D341Med (cell line): ENCODE measurements at places on chromosomes 7 and 10.

DNA sequence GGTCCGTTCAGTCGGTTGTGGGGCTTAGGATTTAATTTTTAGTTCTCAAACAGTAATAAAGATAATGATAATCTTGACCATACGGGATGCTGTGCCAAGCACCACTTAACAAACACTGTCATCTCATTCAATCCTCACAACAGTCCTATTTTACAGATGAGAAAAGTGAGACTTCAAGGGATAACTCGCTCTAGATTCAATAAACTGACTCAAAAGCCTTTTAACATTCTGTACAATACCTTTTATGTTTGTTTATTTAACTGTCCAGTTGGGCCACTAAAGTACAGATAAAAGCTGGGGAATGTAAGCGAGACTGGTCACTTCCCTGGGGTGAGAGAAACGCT, 437 bp upstream of the CFAP69 start:
- no peak for DNase-seq

- DNase-seq: no peak
Observed at GRCh38 chr10:88131511-88132139, 268.2 kb downstream of the PTEN start.

DNA sequence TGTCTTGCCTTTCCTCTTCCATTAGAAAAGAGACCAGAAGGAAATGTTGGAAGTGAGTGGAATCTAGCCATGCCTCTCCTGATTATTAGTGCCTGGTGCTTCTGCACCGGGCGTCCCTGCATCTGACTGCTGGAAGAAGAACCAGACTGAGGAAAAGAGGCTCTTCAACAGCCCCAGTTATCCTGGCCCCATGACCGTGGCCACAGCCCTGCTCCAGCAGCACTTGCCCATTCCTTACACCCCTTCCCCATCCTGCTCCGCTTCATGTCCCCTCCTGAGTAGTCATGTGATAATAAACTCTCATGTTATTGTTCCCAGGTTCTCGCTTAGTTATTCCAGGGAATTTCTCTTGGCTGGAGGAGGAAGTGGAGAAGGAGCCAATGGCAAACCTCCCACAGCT, 4.2 kb downstream of the TMEM176A start:
- no peak for DNase-seq

- DNase-seq: peak; percentile 41
Observed at GRCh38 chr7:123682690-123683089, 27.0 kb downstream of the LMOD2 start.

DNA sequence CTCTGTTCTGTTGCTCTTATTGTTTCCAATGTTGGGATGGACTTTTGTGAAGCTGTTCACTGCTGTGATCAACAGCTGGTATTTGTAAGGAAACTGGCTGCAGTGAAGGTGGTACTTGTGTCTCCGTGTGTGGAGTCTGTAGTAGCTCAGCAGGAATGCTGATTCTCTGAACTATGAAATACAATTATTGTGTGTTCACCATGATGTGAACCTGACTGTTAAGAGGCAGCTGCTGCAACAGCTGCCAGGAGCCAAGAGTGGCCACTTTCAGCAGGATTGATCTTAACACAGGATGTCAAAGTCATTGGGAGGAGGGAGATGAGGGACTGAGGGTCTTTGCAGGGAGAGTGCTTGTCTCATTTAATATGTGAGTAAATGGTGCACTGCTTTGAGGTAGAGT, 13.9 kb downstream of the VSTM2A start:
- no peak for DNase-seq

DNA sequence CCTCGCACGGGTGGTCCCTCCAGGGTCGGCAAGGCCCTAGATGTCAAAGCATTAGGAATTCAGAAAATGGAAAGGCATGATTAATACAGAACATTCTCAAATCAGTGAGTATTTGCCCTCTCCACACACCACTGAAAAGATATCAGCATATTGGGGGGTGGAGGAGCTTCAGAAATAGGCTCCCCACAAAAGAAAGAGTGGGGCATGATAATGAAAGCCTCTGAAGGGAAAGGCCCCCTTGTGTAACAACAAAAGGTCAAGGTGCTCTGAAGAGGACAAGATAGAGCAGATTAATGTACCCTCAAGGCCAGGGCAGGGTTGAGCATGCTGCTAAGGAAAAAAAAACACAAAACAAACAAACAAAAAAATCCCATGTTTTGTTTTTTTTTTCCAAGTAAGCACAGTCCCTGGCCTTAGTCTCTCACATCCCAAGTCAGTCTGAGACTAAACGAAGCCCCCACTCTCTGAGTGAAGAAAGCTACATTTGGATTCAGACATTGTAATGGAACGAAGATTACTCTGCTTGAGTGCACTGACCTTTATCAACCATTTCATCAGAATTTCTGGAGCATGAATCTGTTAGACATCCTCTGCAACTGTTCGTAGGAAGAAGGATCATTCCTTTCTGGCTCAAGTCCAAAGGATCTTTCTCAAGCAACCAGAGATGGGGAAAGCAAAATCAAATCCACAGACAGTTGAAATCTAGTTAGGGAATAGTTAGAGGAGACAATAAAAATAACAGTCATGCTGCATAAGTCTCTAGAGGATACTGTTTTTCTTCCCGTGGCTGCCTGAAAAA, 27.4 kb upstream of the DGKI start:
- no peak for DNase-seq

DNA sequence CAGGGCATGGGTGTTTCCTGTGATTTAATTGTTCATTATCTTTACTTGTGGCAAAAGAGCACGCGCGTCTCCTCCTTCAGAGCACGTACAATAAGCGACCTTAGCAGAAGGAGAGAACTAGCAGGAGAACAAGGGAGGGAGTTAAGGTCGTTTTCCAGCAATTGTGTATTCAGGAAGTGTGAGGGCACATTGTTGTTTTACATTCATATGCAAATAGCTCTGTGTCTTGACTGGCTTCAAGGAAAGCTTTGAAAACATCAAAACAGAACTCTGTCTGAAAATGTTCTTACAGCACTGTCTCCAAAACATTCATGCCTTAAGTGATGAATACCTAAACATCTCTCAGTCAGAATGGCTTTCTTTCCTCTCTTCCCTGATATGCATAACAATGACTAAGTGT, 499.1 kb downstream of the ACTR3B start:
- DNase-seq: no peak

- no peak for DNase-seq
Observed at GRCh38 chr7:55557666-55558188, 14.6 kb downstream of the VOPP1 start.

- no peak for DNase-seq
Observed at GRCh38 chr7:159115601-159116501, 28.8 kb downstream of the VIPR2 start.

GRCh38 chr10:13528875-13529713, at the start of gene BEND7:
BEND7 (minus strand) TSS chr10:13529014; CDS start chr10:13528533, 481 bp downstream.
- DNase-seq: peak; percentile 93

GRCh38 chr10:95518455-95519452, 42.4 kb downstream of the SORBS1 start:
- DNase-seq: no peak

DNA sequence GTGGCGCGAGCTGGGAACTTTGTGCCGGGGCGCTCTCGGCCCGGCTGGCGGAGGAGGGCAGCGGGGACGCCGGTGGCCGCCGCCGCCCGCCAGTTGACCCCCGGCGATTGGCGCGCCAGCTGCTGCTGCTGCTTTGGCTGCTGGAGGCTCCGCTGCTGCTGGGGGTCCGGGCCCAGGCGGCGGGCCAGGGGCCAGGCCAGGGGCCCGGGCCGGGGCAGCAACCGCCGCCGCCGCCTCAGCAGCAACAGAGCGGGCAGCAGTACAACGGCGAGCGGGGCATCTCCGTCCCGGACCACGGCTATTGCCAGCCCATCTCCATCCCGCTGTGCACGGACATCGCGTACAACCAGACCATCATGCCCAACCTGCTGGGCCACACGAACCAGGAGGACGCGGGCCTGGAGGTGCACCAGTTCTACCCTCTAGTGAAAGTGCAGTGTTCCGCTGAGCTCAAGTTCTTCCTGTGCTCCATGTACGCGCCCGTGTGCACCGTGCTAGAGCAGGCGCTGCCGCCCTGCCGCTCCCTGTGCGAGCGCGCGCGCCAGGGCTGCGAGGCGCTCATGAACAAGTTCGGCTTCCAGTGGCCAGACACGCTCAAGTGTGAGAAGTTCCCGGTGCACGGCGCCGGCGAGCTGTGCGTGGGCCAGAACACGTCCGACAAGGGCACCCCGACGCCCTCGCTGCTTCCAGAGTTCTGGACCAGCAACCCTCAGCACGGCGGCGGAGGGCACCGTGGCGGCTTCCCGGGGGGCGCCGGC, 870 bp downstream of the FZD1 start:
- peak; percentile 76 for DNase-seq

DNA sequence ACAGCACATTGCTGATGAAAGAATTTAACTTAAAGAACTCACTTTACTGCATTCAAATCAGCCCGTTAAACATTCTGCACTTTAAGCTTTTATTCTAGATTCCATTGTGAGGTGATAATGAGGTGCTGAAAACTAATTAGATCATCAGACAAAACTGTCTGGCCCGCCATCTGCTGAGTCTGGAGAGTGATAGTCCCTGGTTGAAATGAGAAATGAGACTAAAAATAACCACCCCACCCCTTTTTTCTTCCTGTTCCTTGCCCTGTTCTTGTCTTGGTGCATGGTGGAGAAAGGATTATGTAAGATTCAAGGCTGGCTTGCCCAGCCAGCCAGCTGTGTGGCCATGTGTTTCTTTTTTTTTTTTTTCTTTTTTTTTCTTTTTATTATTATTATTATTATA, 277.0 kb upstream of the COBL start:
- DNase-seq: peak; percentile 79

GRCh38 chr7:70857793-70858545, 274.0 kb upstream of the GALNT17 start:
- DNase-seq: no peak

DNA sequence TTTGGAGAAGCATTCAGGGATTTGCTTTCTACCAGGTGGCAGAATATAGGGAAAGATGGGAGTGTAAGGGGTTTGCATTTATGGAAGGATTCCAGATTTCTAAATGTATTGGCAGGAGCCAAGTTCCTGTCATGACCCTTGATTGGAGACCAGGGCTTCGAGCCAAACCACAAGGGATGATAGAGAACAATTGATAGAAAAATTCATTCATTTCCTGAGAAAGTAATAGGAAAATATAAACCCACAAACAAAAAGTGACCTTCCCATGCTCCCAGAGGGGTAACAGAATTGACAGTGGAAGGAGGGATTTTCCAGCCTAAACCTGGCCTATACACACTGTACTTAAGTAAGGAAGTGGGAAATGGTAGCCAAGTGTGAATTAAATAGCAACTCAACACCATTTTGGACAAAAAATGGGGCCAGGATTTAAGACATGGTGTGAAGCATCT, 22.4 kb upstream of the IFIT2 start:
- DNase-seq: no peak

DNA sequence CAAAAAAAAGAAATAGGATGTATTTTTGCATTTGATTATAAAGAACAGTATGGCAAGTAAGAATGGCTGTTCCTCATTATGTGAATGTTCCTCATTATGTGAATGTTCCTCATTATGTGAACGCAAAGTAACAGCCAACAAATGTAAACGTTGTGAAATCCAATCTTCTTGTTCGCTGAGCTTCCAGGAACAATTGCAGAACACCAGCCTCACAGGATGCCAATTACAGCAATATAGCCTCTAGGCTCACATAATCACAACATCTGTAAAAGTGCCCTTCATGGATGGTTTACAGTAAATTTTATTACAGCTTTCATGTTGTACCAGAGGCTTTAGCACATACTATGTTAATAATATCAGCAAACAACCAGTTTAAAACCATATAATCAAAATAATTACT, 71.6 kb downstream of the THSD7A start:
- DNase-seq: no peak

- no peak for DNase-seq
Observed at GRCh38 chr7:6071406-6071805, 40.2 kb downstream of the ANKRD61 start.

- DNase-seq: no peak
Observed at GRCh38 chr7:1917221-1918062, 247.4 kb downstream of the ELFN1 start.

GRCh38 chr10:62115842-62116241, 152.8 kb downstream of the RTKN2 start:
- no peak for DNase-seq

DNA sequence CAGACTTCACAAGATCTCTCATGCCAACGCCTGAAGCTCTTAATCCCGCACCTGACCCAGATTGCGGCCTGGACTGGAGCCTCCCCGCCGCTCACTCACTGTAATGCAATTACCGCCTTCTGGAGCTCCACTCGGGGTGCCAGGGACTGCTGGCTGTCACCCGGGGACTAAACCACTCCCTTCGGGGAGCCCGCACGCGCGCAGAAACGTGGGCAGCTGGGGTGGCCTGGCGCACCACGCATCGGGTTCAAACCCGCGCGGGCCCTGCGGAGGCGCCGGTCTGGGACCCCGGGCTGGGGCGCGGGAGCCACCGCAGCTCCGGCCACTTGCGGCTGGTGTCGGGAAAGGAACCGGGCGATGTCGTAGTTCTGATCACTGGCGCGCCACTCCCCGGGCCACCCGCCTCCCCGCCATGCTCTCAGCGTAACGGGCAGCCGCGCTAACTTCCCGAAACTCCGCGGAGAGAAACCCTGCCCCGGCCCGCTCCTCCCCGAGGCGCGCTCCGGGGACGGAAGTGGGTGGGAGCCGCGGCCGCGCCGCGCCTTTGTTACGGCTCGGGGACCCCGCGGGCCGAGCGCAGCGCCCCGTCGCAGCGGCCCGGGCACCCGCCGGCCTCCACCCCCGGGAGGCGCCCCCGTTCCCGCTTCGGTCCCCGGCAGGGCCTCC, 100.3 kb upstream of the SVIL start:
- DNase-seq: no peak

- no peak for DNase-seq
Observed at GRCh38 chr7:156236181-156236889, 404.2 kb upstream of the RNF32 start.

DNA sequence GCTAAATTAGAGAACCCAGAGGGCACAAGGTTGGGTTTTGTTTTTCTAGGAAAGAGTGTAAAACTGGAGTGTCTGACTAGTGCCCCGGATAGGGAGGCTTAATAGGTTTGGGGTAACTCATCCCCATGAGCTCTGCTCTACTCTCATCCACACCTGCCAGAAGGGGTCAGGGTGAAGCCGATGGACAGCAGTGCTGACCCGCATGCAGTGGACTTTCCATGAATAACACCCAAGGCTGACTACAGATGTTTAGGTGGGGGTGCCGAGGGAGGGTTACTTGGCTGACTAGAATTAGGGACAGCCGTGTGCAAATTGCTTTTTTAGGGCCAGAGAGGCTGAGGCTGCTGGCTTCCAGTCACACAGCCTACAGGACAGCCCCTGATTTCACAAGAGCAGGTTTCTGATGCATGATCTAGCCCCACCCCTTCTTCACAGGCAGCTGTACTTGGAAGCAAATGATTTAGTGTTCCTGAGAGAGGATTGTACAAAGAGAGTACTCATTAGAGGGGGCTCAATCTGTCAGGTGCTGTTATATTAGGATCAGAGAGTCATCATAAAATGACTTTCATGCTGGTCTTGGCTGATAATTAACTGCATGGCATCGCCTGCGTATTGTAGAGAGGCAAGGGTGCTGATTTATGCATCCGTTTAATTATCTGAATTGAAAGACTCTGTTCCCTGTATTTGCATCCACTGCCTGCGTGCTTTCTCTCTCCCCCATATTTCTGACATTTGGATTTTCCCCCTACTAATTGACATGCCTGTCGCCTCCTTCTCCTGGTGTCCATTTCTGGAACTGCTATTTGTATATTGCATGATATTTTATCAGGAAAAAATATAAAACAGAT, 9.5 kb downstream of the INHBA start:
- no peak for DNase-seq

GRCh38 chr7:44982535-44982923, 3.7 kb upstream of the MYO1G start:
- no peak for DNase-seq

- no peak for DNase-seq
Observed at GRCh38 chr7:121924269-121925186, 51.6 kb downstream of the PTPRZ1 start.

- DNase-seq: no peak
Observed at GRCh38 chr10:20948686-20949327, 51.7 kb upstream of the NEBL start.
